ENCODE measurements at places on chromosomes 11 and 22.

- DNase-seq, result no peak
These were observed 1421.2 kb upstream of the RAG2 start for GRCh38 chr11:38019072-38019775.

GRCh38 chr11:19379465-19379864, 138.7 kb upstream of the E2F8 start:
- no peak for DNase-seq

DNA sequence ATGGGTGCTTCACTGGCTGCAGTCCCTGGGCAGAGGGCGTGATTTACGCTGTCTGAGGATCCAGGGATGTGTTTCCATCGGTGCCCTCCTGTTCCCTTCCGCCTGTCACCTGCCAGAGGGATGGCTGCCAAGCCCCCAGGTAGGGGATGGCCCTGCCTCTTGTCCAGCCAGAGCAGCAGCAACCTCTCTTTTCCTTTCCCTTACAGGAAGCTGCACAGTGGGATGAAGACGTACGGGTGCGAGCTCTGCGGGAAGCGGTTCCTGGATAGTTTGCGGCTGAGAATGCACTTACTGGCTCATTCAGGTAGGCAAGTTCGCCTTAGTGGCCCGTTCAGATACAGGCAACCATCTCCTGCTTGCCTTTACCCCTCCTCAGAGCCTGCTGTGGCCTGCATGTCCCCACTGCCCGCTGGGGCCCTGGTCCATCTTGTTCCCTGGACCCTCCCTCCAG, 96.6 kb downstream of the ZBTB16 start:
- no peak for DNase-seq

DNA sequence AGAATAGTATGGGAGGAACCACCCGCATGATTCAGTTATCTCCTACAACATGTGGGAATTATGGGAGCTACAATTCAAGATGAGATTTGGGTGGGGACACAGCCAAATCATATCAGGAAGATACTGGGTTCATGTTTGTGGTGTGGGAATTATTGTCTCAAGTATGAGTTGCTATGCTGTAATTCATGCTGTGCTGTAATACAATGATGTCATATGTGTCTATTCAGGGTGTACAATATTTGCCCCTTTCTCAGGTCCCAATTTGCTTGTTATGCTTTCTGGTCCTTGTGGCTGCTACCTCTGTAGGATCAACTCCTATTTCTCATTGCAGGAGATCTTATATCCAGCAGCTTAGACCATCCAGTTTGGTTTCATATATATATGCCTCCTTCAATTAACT, 52.2 kb upstream of the ARHGAP20 start:
- DNase-seq, result no peak

- no peak for DNase-seq
These were observed 18.4 kb downstream of the ABTB2 start for GRCh38 chr11:34339149-34340064.

DNA sequence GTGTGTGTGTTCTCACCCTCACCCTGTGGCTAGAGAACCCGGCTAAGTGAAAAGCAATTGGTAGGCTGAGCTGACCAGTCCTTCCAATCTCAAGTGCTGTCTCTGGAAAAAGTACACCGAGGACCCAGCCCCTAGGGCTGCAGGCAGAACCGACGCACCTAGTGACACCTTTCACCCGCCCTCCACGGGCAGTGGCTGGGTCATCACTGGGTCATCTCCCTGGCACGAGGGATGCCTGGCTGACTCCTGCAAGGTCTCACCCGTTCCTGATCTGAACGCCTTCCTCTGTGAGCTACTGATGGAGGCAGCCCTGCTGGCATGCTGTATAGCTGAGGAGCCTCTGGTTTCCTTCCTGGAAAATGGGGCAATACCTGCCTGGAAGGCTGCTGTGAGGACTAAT, 311.5 kb downstream of the NTM start:
- no peak for DNase-seq

DNA sequence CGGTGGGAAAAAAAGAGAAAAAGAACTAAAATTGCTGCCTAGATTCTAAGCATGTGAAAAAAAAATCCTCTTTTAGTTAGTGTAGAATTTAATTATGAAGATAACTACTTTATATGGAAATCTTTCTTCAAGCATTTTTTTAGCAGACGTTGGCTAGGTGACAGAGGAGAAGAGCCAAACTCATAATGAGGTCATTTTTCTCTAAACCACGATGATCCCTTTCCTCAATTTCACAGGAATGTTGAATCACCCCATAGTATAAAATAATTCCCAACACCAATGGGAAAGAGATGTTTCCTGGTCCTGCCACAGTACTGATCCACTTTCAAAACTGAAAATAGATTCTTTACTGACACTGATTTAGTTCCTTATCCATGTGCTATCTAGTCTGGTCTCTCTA, 319.8 kb downstream of the DLG2 start:
- DNase-seq, result no peak

GRCh38 chr22:48233586-48233985, 1471.1 kb downstream of the TBC1D22A start:
- no peak for DNase-seq

- DNase-seq, result no peak
These were observed 454.7 kb upstream of the DDI1 start for GRCh38 chr11:103581760-103582159.

GRCh38 chr22:24424901-24425775, 2.3 kb upstream of the ADORA2A start:
- no peak for DNase-seq

GRCh38 chr11:11717064-11717725, 95.4 kb upstream of the GALNT18 start:
- DNase-seq, result no peak

- no peak for DNase-seq
These were observed 2.2 kb upstream of the C11orf16 start for GRCh38 chr11:8934742-8935488.

- DNase-seq, result peak; percentile 51
These were observed 62.6 kb upstream of the RASD2 start for GRCh38 chr22:35477911-35478582.

- no peak for DNase-seq
These were observed 24.2 kb downstream of the OR5B17 start for GRCh38 chr11:58334708-58335107.

DNA sequence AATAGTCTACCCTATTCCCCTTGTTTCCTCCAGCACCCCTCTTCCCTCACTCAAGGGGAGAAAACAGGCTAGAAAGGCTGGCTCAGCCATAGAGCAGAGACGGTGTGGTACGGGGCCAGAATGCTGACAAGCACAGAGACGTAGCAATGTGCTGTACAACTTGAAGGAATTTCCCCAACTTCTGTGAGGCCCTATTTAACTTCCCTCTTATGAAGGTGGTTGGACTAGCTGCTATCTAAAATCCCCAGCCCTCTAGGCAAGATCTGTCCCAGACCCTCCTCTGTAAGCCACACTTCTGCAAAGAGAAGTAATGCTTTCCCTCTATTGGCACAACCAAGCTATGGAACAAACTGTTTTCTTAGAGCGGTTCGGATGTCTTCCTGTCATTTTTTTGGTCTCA, 37.8 kb downstream of the PLEKHA7 start:
- DNase-seq, result no peak

DNA sequence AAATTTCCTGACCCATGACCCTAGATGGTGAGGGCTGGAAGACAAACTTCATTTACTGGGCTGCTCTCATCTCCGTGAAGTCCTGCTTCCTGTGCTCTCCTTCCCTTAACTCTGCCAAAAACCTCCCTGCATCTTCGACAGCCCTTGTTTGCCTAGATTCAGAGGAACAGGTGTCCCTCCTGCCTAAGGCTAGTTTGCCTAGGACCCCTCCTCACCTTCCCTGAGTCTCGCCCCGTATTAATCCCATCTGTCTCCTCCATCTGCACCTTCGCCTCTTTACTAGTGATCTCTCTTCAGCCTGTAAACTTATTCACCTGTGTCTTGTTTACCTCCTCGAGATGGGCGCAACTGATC, 33.1 kb downstream of the EIF3F start:
- no peak for DNase-seq

DNA sequence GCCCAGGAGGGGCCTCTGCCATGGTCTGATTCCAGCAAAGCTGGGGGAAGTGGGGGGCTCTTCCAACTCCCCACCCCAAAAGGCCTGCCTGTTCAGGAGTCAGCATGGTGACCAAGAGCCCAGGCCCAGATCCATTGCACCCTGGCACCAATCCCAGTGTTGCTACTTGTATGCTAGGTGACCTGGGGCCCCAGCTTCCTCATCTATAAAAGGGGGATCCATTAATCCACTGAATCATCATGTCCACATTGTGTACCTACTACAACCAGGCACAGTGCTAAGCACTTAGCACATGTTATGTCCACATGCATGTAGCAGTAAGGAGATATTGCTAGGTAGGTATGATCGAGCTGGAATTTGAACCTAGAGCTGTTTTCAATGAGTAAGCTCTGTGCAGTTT, 2.0 kb downstream of the SYT12 start:
- DNase-seq, result no peak

- no peak for DNase-seq
These were observed 23.7 kb upstream of the PDE3B start for GRCh38 chr11:14619603-14620531.

- DNase-seq, result no peak
These were observed 247.6 kb upstream of the TBCEL start for GRCh38 chr11:120775986-120776951.

GRCh38 chr11:89922195-89922660, at the start of gene TRIM49D1:
TRIM49D1 (minus strand) TSS chr11:89922245; CDS start chr11:89917710, 4,535 bp downstream.
- DNase-seq, result no peak

DNA sequence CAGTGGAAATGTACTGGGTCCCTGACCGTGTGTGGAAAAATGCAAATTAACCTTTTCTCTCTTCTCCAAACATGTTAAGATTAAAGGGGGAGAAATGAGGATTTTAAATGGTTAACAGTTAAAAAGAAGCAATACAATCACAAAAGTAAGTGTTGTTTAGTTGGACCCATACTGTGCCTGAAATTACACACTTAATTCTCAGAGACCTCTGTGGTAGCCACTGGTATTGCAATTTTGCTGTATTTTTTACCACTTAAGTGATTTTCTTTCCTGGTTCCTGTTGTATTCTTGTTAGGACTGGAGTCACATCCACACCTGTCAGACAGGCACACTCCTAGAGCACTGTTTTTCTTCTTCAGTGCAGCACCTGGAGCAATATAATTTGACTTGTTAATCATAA, 179.6 kb upstream of the PDGFD start:
- no peak for DNase-seq

DNA sequence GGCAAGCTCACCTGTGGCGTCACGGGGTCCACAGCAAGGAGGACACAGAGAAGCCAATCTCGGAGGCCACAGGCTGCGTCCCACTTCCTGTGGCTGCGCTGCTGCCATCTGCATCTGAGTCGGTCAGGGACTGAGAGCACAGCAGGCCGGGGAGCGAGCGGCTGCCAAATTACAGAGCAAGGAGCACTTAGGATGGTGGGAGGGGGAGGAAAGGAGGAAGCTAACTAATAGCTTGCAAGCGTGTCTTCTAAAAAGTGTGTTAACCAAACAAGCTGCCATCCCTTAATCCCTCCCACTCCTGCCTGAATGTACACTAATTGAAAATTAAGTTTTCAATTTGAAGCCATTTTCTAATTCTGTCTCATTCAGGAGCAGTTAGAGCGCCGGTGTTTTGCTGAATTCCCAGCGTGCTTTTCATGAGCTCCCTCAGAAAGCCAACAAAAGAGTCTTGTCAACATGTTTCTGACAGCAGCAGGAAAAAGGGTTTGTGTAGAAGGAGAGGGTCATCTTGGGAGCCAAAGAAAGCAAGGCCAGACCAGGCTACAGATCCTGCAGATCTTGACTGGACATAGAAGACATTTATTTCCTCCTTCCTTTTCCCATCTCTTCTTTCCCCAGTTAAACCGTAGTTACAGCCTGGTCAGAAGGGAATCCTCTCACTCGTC, 42.4 kb upstream of the API5 start:
- no peak for DNase-seq

DNA sequence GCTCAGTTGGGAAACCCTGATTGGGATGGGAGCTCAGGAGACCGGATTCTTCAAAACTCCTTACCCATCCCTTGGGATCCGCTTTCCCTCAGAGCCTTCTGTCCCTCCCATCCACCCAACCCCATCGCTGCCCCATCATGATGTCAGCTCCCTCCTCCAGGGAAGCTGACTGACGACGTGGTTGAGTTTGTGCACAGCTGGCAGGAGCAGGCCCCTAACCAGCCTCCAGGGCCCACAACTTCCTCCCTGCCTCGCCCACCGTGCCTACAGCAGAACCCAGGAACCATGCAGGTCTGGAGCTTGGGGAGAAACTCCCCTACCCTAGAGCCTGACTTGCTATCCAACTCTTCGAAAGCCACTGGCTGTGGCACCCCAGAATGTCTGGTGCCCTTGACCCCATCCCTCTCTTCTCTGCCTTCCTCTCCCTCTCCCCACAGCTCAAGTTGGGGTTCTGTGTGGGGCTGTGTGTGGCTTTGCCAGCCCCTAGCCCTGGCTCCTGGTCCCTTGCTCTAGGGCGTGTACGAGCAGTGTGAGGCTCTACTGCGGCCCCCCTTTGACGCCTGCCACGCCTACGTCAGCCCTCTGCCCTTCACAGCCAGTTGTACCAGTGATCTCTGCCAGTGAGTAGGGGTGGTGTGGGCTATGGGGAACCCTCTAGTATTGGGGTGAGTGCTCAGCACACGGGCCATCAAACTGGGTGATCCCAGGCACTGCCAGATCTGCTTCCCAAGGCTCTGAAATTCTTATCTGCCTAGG, 11.1 kb downstream of the OTOG start:
- DNase-seq, result no peak

DNA sequence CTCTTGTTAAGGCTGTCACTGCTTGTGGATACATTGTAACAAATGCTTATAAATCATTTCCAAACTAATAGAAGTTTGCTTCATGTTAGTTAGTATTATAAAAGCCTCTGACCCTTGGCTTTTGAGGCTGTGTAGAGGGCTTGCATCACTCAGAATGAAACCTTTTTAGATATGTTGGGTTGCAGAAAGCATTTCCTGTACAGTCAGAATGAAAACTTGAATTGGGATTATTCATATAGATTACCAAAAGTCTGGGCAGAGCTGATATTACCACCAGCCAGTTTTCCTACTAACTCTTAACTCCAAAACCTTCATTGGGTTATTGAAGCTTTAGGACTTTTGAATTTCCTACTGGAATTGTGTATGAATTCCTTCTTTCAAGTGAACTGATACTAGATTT, 12.0 kb downstream of the KMT2A start:
- no peak for DNase-seq

GRCh38 chr11:1938343-1939005, 8.7 kb upstream of the MRPL23 start:
- DNase-seq, result no peak

- no peak for DNase-seq
These were observed 176.5 kb upstream of the TTC12 start for GRCh38 chr11:113137713-113138529.

DNA sequence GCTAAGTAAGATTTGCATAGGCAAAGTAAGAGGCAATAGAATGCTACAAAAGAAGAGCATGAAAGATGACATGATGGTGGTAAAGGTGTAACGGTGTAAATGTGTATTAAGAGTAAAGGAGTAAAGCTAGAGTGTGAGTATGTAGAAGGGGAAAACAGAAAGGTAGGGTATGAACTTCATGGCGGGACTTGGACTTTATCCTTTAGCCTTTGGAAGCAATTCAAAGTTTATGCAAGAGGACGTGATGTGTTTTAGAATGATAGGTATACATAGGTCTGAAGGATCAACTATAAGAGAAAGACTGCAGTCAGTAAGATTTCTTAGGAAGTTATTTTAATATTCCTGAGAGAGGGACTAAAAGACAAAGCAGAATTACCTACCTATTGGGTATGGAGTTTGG, 358.0 kb upstream of the FAT3 start:
- DNase-seq, result no peak

- no peak for DNase-seq
These were observed 84.7 kb downstream of the MAML2 start for GRCh38 chr11:96257972-96258934.

- DNase-seq, result no peak
These were observed 32.7 kb downstream of the TBC1D22A start for GRCh38 chr22:46795140-46795539.
